ENCODE measurements at places on chromosomes 7 and 10. TPM values are rescaled to one million over a fixed set of nuclear protein-coding genes. Genes with fewer than 3 reads are reported as not detected.

ARHGEF35 gene
- 1.1 TPM for total RNA-seq

GRCh38 chr10:88938039-88938438 lies 14.5 kb downstream of the ACTA2 start:
- H3K4me3 ChIP-seq = no peak overlapping the region
- peaks cover 29% of the 10 kb centered on the region for H3K36me3 ChIP-seq
- no peak for DNase-seq
- peaks cover 9% of the 10 kb centered on the region for H3K4me1 ChIP-seq
- H3K27ac ChIP-seq = peak overlapping the region; percentile 42

GRCh38 chr10:81688459-81688858 lies 186.5 kb upstream of the NRG3 start:
- H3K4me3 ChIP-seq = no peak overlapping the region
- H3K4me1 ChIP-seq = no peaks in the 10 kb centered on the region
- H3K36me3 ChIP-seq = no peaks in the 10 kb centered on the region
- no peak overlapping the region for H3K27ac ChIP-seq
- DNase-seq = no peak

ABCC2 gene
- 0.24 TPM for total RNA-seq

FEZF1 gene
- not detected for total RNA-seq

CCDC3 gene
- total RNA-seq = 15.0 TPM

GSDME gene
- 11.9 TPM for total RNA-seq

DNA sequence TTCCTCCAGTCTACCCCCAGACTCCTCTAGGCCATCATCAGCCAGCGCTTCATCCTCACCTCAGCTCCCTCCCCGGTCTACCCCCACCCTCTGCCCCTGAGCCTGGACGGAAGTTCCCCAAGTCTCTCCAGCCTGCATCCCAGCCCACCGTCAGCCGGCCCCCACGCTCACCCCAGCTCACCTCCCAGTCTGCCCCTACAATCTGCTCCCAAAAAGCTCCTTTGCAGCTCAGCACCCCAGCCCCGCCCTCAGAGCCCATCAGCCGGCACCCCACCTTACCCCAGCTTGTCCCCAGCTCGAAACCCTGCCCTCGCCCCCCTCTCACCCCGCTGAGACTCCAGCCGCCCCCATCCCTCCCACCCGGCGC lies 322 bp upstream of the RAMP3 start:
- peaks cover 40% of the 10 kb centered on the region for H3K27me3 ChIP-seq
- no peak overlapping the region for H3K27ac ChIP-seq
- no peak overlapping the region for H3K4me3 ChIP-seq
- peaks cover 3% of the 10 kb centered on the region for H3K4me1 ChIP-seq
- no peaks in the 10 kb centered on the region for H3K36me3 ChIP-seq

GRCh38 chr10:77267703-77268675 lies 369.6 kb downstream of the KCNMA1 start:
- no peak for DNase-seq
- H3K27me3 ChIP-seq = no peaks in the 10 kb centered on the region
- peaks cover 9% of the 10 kb centered on the region for H3K4me1 ChIP-seq
- H3K36me3 ChIP-seq = no peaks in the 10 kb centered on the region
- H3K4me3 ChIP-seq = no peak overlapping the region

DNA sequence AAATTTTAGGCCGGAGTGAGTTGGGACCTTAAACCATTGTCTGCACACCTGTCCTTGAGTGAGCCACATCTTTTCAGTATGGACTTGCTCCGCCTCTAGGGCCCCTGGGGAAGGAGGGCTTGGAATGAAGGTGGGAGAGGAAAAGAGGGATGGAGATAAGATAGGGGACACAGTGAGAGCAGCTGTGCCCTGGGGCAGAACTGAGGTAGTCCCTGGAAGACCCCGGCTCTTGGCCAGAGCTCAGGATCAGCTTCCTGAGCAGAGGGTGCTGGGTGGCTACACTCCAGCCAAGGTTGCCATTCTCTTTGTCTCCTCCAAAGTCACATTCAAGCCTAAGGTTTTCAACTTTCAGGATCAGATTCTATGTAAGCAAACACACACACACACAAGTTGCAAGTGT lies 82.0 kb downstream of the MKI67 start:
- no peak overlapping the region for H3K27ac ChIP-seq
- H3K27me3 ChIP-seq = peaks cover 3% of the 10 kb centered on the region
- no peaks in the 10 kb centered on the region for H3K36me3 ChIP-seq
- H3K4me3 ChIP-seq = no peak overlapping the region
- H3K4me1 ChIP-seq = no peaks in the 10 kb centered on the region

HTR7 gene
- 0.26 TPM for total RNA-seq

VSIR gene
- total RNA-seq = 0.16 TPM

GRCh38 chr10:84352251-84352842 lies 24.0 kb downstream of the CCSER2 start:
- H3K27ac ChIP-seq = no peak overlapping the region
- H3K4me3 ChIP-seq = no peak overlapping the region
- no peaks in the 10 kb centered on the region for H3K27me3 ChIP-seq
- DNase-seq = no peak

DNA sequence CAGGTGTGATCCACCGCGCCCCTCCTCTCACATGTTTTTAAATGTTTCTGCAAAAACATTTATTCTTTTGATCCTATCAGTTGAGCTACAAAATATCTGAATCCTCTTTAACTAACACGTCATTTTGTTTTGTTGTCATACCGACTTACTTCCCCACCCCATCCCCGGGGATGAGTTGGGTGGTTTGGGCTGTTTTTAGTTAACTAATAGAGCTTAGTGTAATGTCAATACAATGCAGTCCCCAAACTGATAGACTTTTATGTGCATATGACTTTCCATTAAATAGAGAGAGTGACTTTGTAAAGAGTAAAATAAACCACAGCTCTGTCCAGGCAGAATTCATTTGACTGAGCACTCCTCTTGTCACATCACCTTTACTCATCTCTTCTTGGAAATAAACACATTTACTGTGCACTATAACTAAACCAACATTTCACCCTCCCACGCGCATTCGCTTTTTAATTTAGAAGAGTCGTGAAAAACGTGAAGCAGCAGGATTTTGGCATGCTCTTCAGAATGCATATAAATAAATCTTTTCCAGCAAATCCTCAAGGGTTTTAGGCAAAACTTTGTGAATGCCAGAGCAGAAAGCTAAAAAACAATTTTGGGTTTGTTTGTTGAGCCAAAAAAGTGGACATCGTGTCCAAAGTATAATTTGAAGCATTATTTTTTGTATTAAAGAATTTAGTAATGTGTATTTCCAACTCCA lies 187.4 kb upstream of the MGMT start:
- no peak overlapping the region for H3K27ac ChIP-seq
- H3K4me1 ChIP-seq = no peaks in the 10 kb centered on the region
- H3K36me3 ChIP-seq = no peaks in the 10 kb centered on the region

ENKUR gene
- 1.6 TPM for total RNA-seq

CPXM2 gene
- total RNA-seq = not detected

DNA sequence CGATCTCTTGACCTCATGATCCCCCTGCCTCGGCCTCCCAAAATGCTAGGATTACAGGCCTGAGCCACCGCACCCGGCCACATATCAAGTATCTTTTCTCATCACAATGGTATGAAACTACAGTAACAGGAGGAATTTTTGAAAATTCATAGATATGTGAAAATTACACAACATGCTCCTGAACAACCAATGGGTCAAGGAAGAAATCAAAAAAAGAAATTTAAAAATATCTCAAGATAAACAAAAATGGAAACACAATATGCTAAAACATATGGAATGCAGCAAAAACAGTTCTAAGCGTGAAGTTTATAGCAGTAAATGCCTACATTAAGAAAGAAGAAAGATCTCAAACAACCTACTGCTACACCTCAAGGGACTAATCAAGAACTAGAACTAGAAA lies 59.8 kb upstream of the ADAM12 start:
- peaks cover 8% of the 10 kb centered on the region for H3K27me3 ChIP-seq
- no peak overlapping the region for H3K27ac ChIP-seq
- DNase-seq = no peak
- peaks cover 4% of the 10 kb centered on the region for H3K36me3 ChIP-seq

- H3K4me3 ChIP-seq = no peak overlapping the region
- H3K27ac ChIP-seq = no peak overlapping the region
- DNase-seq = no peak
- peaks cover 34% of the 10 kb centered on the region for H3K36me3 ChIP-seq
- H3K27me3 ChIP-seq = no peaks in the 10 kb centered on the region
- H3K4me1 ChIP-seq = peaks cover 48% of the 10 kb centered on the region
These were observed 28.5 kb downstream of the SMURF1 start for GRCh38 chr7:99115379-99115778.

DNA sequence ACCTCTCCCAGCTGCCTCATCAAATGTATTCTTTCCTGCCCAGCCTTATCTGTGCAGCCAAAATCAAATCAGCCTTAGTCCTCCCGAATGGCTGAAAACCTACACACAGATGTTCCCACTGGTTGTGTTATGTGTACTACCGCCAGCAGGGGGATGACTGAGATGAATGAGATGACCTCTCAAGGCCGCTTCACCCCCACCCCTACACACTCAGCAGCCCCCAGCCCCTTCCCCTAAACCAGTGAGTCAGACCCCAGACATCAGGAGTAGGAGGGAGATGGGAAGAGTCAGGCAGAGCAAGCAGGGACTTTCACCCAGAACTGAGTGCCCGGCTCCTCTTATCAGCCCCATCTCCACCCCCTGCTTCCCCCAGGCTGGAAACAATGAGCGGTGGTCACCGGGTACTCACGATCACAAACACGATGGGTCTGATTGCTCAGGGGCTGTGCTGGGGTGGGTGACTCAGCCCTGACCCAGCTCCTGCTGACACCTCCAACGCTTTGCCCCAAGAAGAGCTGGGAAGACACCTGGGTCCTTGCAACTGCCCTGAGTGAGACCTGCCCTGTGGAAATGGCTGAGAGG lies 6.5 kb upstream of the C10orf105 start:
- no peak for DNase-seq
- H3K36me3 ChIP-seq = no peaks in the 10 kb centered on the region
- peaks cover 19% of the 10 kb centered on the region for H3K27me3 ChIP-seq
- H3K27ac ChIP-seq = no peak overlapping the region

DNA sequence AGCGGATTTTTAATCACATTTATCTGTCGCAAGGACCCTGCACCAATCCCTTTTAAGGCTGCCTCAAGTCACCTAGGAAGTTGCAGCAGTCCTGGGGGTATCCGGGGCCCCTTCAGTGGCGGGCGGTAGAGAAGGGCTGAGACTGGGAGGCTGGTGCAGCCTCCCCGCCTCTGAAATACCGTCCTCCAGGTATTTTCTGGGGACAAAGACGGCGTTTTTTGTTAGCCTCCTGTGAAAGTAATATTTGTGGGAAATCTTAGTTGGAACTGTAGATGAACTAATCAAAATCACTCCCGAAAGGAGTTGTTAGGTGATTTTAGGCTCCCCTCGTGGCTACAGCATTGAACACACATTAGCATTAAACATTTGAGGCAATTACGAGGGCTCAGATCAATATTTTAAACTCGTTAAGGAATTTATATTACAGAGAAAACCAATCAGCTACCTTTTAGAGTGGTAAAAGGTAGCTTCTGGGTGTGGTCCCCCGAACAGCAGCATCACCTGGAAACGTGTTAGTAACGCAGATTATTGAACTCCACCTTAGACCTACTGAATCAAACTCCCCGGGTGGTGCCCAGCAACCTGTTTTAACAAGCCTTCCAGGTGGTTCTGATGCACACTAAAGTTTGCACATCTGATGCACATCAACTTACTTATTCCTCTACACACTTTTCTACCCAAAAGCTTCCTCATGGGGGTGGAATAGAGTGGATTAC lies 530 bp upstream of the ANXA7 start:
- no peak for DNase-seq
- peaks cover 5% of the 10 kb centered on the region for H3K36me3 ChIP-seq
- peaks cover 21% of the 10 kb centered on the region for H3K4me1 ChIP-seq
- H3K27me3 ChIP-seq = no peaks in the 10 kb centered on the region
- peak overlapping the region; percentile 65 for H3K27ac ChIP-seq

NAT16 gene
- total RNA-seq = not detected

- peaks cover 19% of the 10 kb centered on the region for H3K4me1 ChIP-seq
- no peak for DNase-seq
- no peaks in the 10 kb centered on the region for H3K27me3 ChIP-seq
These were observed 322.0 kb downstream of the CRPPA start for GRCh38 chr7:16099302-16099849.

GRCh38 chr7:24716480-24717246 lies 40.6 kb downstream of the GSDME start:
- peak overlapping the region; percentile 43 for H3K27ac ChIP-seq
- peaks cover 2% of the 10 kb centered on the region for H3K4me1 ChIP-seq
- H3K36me3 ChIP-seq = peaks cover 12% of the 10 kb centered on the region
- H3K4me3 ChIP-seq = no peak overlapping the region
- peak; percentile 65 for DNase-seq

GRCh38 chr7:34225193-34225592 lies 319.9 kb downstream of the BMPER start:
- no peak for DNase-seq
- no peaks in the 10 kb centered on the region for H3K36me3 ChIP-seq
- no peaks in the 10 kb centered on the region for H3K4me1 ChIP-seq
- H3K4me3 ChIP-seq = no peak overlapping the region

All from osteocyte (in vitro differentiated cells).